ENCODE measurements at places on chromosomes 4 and X.

GRCh38 chrX:65480960-65481359 lies 53.6 kb downstream of the LAS1L start:
- no peak for DNase-seq

- no peak for DNase-seq
Measured at GRCh38 chrX:64204252-64204651, 1.3 kb downstream of the AMER1 start.

DNA sequence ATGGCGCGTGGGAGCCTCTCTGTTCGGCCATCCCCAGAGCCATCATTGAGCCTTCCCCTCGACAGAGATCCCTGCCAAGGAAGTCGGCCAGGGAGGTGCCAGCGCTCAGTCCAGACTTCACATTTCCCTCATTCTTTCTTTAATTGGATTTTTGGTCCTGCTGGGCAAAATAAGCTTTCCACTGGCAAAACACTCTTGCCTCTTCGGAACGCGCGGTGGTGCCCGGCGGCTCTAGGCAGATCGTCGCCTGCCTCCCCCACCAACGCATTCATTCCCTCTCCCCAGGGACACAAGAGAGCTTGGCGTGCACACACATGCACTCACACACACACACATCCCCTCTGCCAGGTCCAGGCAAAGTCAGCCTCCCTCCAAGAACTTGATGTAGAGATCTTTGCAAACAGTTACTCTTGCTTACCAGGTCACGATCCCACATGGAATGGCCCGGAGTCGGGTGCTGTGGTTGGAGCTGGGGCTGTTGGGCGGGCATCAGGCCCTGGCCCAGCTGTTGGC lies 257.1 kb downstream of the BCOR start:
- DNase-seq, result no peak

GRCh38 chr4:76823495-76823894 lies 74.4 kb downstream of the SOWAHB start:
- DNase-seq, result no peak

DNA sequence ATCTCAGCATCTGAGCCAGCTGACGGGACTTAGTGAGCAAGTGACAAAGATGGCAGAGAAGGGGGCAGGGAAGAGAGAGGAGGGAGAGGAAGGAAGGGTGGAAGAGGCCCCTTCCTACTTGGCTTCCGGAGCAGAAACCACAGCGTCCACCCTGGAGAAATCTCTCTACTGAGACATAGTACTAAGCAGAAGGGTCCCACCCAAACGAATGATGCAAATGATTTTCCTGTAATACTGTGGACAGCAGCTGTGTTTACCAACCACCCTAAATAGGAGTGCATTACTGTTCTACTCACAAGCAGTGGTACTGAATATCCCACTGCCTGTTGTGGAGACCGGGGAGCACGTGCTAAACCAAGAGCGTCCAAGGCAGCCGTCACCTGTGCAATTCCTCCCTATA lies 29.4 kb downstream of the DTHD1 start:
- peak; percentile 10 for DNase-seq

DNA sequence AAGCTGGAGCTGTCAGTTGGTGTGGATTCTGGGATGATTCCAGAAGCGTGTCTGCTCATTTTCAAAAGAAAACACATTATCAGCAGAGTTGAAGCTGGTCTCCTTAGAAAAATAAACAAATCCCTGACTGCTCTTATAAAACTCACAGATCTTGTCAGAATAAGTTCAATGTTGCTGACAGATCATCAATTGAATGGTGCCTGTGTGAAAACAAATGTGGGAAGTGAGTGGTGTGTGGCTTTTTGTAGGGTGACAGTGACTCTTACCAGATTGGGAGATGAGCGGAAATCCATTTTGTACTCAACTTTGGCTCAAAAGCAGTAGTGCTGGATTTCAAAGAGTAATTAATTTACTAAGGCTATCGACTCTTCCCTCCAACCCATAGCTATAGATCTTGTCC lies 807.8 kb downstream of the RAPGEF2 start:
- no peak for DNase-seq

DNA sequence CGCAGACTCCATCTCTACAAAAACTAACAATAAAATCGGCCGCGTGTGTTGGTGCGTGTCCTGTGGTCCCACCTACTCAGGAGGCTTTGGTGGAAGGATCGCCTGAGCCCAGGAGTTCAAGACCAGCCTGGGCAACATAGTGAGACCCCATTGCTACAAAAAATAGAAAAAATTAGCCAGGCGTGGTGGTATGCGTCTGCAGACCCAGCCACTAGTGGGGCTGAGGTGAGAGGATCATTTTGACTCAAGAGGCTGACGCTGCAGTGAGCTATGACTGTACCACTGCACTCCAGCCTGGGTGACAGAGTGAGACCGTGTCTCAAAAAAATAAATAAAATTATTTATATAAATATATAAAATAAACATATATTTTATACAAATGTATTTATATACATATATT lies 22.3 kb downstream of the ASMTL start:
- no peak for DNase-seq

DNA sequence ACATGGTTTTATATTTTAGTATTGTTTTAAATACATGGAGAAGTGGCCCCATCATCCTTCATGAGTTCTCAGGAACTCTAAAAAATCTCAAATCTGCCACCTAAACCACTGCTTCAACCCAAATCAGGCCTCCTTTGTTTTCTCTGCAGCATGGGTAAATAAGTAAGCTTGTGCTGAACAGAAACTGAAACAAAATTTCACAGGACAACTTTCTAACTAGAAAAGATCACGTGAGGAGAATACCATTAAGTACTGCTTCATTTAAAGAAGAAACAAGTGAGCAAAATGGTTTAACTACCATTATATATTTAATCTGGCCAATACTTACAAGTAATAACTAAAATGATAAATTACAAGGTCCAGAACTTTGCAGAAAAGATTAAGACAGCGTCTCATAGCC lies 2.5 kb downstream of the ARAP2 start:
- DNase-seq, result no peak

GRCh38 chrX:30215357-30215843 lies at the start of gene MAGEB2:
Gene MAGEB2, plus strand, starts transcription at chrX:30215563. Its CDS starts 3,018 bp downstream, at chrX:30218581.
- DNase-seq, result no peak

DNA sequence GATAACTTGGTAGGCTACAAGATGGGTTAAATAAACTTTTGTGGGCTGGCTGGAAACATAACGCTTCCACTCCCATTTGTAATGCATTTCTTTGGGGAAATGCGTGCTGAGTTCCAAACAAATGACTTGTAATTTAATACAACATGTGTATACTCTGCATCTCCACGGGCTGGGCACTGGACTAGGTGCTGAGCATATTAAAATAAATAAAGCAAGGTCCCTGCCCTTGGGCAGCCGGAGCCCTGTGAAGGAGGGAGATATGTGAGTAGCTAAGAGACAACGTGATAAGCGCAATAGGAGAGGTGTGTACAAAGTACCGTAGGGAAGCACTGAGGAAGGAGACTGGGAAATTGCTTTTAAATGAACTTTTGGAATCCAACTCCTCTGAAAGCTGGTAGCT lies 147.2 kb upstream of the RBPJ start:
- no peak for DNase-seq

GRCh38 chrX:108299101-108299591 lies 139.1 kb downstream of the COL4A6 start:
- no peak for DNase-seq

- DNase-seq, result no peak
Measured at GRCh38 chr4:108702960-108703359, 52.6 kb downstream of the OSTC start.

GRCh38 chr4:31343061-31343460 lies 622.9 kb downstream of the PCDH7 start:
- DNase-seq, result no peak

GRCh38 chr4:53012738-53013137 lies 150.6 kb downstream of the RASL11B start:
- no peak for DNase-seq

GRCh38 chr4:145679520-145679919 lies 426 bp upstream of the C4orf51 start:
- DNase-seq, result no peak

DNA sequence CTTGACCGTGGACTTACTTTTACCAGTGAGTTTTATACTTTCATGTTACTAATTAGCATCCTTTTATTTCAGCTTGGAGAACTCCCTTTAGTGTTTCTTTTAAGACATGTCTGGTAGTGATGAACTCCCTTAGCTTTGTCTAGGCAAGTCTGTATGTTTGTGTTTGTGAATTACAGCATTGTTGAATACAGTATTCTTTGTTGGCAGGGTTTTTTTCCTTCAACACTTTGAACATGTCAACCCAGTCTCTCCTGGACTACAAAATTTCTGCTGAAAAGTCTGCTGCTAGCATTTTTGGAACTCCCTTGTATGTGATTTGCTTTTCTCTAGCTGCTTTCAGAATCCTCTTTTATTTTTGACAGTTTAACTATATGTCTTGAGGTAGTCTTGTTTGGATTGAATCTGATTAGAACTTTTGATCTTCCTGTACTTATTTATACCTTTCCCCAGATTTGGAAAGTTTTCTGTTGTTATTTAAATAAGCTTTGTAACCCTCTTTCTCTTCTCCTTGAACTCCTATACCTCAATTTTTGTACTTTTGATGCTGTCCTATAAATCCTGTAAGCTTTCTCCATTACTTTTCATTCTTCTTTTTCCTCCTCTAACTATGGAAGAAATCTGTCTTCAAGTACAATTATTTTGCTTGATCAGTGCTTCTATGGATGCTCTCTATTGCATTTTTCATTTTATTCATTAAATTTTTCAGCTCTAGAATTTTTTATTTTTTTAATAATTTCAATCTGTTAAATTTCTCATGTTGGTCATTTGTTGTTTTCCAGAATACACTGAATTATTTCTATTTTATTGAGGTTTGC lies 14.1 kb downstream of the PAPSS1 start:
- no peak for DNase-seq

DNA sequence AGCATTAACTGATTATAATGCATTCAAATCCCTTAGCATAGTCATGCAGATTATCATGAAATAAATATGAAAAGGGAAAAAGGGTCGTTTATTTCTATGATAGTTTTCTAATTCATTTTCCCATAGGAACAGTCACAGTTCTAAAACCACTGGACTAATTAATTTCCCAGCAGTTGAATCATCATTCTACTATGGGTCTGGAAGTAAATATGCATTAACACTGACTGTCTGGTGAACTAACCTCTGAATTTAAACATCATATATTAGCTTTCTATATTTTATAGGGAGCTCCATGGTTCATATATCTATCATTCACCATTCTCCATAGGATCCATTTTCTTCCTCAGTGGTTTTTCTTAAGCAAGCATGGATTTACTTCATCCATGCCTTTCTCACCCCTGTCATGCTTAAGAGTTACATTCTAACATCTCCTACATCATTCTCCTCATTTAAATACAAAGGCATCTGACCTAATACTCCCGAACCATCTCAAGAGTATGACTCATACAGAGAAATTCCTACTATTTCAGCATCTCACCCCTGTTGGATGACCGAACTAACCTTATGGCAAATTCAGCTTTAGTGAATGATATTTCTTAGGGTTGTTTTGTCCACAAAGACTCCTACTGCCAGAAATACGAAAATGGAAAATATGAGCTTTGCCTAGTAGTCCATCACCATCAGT lies 198.7 kb upstream of the ADAMTS3 start:
- DNase-seq, result no peak

GRCh38 chr4:66887061-66887460 lies 658.2 kb downstream of the CENPC start:
- DNase-seq, result no peak

DNA sequence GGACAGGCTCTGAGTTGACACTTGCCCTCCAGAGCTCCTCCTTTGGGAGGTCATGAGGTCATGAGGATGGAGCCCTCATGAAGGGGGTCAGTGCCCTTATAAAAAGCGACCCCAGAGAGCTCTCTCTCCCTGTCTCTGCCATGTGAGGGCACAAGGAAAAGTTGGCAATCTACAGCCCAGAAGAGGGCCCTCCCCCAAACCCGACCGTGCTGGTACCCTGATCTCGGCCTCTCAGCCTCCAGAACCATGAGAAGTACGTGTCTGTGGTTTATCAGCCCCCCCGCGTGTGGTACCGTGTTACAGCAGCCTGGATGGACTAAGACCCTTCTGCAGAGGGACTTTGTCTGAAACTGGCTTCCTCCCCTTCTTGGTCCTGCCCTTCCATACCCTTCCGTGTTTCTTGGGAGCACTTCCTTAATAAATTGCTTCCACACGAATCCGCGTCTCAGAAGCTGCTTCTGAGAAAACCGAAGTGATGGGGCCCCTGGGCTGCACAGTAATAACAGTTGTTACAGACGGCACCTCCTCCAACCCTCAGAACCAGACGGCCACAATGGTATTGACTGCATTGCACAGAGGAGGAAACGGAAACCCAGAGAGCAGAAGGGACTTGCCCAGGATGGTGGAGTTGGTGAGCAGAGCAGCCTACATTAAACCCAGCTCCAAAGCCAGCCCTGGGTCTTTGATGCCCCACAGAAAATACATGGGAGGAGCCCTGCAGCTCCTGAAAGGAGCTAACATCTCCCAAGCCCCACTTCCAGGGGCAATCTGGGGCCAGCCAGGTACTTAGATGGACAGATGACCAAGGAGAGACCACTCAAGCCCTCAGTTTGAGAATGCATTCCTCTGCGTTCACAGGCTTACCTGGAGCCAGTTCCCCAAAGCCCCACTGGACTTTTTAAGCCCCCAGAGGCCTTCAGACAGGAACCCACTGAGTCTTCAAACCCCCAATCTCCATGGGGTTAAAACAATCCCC lies 242.7 kb downstream of the BCOR start:
- DNase-seq, result no peak

DNA sequence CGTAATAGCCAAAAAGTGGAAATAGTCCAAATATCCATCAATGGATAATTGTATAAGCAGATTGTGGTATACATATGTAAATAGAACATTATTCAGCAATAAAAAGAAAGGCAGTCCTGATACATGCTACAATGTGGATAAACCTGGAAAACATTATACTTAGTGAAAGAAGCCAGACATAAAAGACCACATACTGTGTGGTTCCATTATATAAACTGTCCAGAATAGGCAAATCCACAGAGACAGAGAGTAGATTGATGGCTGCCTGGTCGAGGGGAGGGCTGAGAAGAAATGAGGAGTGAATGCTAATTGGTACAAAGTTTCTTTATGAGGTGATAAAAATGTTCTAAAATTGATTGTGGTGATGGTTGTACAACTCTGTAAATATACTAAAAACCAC lies 397.4 kb upstream of the RPS6KA3 start:
- no peak for DNase-seq

DNA sequence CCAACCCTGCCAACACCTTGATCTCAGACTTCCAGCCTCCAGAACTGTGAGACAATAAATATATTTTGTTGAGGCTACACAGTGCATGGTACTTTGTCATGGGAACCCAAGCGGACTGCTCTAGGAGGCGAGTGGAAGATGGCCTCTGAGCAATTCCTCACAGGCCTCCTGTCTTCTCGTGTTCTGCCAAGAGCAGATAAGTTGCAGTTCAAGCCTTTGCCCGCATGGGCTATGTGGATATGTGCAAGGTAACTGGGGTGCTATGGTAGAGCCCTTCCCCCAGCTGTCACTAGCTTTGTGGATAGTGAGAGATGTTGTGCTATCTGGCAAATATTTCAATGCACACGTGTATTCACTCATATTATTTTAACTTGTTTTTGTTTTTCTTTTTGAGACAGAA lies 156.0 kb upstream of the BCOR start:
- no peak for DNase-seq

DNA sequence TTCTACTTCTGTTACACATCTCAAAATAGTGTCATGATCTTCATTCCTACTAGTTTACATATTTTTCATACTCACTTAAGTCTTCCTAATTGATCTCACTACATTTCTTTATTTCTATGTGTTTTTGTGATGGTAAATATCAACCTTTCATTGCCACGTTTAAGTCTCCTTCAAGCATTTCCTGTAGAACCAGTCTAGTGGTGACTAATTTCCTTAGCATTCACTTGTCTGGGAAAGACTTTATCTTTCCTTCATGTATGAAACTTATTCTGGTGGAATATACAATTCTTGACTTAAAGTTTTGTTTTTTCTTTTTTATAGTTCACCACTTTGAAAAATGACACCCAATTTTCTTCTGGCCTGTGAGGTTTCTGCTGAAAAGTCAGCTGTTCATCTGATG lies 181.4 kb upstream of the NEIL3 start:
- no peak for DNase-seq

Data from endothelial cell (in vitro differentiated cells).